ENCODE measurements at places on chromosomes 1 and 21.
A peak's percentile ranks its signal among the peaks of the same experiment; 100 is the strongest.

GRCh38 chr21:39452207-39452969, 618 bp downstream of the SH3BGR start:
- peak; percentile 17 for DNase-seq

DNA sequence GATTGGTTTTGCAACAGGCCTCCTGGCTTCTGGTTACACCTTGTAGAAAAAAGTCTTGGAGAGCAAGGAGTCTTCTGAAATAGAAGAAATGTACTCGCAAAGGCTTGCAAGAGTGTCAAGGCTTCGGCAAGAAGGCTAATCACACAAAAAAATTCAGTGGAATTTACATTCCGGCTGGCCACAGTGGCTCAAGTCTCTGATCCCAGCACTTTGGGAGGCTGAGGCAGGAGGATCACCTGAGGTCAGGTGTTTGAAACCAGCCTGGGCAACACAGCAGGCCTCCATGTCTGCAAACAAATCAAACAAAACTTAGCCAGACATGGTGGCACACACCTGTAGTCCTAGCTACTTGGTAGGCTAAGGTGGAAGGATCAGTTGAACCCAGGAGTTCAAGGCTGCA, 7.7 kb upstream of the DOP1B start:
- DNase-seq = no peak

GRCh38 chr1:54406339-54407153, at the start of gene SSBP3:
Gene SSBP3, minus strand, starts transcription at chr1:54406394.
- peak; percentile 94 for DNase-seq

- no peak for DNase-seq
Observed at GRCh38 chr21:24290151-24290833, 1317.0 kb downstream of the MRPL39 start.

- no peak for DNase-seq
Observed at GRCh38 chr1:27772036-27772931, 735 bp upstream of the STX12 start.

- DNase-seq = no peak
Observed at GRCh38 chr1:81034291-81034690, 766.4 kb upstream of the ADGRL2 start.

- peak; percentile 53 for DNase-seq
Observed at GRCh38 chr1:202063093-202063492, 52.7 kb downstream of the ELF3 start.

GRCh38 chr1:109739738-109740614, 862 bp downstream of the GSTM3 start:
- DNase-seq = peak; percentile 49

- DNase-seq = no peak
Observed at GRCh38 chr1:116754198-116754977, at the start of gene CD2. Gene CD2, plus strand, starts transcription at chr1:116754430. Its CDS starts 63 bp downstream, at chr1:116754493.

GRCh38 chr1:15882665-15883064, 35.2 kb downstream of the SPEN start:
- peak; percentile 34 for DNase-seq

DNA sequence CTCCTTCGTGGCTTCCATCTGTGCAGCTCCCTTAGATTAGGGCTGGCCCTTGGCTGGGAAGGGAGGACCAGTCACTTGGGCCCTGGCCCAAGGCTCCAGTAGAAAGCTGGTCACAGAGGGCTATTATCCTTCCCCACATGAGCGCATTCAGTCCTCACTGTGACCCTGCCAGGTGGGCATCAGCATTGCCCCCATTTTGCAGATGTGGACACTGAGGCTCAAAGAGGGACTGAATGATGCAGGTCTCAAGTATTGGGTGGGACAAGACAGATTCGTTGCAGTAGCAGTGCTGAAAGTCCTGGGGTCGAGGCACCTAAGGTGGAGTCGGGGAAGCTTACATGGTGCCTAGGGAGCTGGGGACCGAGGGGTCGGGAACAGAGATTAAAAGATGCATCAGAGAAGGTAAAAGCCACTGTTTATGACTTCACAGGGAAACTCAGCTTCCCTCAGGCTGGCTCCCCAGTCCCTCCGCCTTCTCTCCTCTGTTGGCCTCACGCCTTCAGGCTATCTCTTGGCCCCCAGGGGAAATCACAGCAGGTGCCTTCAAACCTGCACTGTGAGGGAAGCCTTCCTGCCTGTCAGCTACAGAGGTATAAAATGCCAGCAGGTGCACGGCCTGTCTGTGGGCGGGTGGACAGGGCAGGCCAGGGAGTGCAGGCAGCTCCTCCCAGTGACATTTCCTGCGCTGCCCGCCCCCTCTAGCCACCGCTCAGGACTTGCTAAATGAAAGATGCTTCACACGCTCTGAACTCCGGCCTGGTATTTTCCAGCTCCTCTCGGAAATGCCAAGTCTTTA, 178.4 kb downstream of the GRIK3 start:
- DNase-seq = no peak

DNA sequence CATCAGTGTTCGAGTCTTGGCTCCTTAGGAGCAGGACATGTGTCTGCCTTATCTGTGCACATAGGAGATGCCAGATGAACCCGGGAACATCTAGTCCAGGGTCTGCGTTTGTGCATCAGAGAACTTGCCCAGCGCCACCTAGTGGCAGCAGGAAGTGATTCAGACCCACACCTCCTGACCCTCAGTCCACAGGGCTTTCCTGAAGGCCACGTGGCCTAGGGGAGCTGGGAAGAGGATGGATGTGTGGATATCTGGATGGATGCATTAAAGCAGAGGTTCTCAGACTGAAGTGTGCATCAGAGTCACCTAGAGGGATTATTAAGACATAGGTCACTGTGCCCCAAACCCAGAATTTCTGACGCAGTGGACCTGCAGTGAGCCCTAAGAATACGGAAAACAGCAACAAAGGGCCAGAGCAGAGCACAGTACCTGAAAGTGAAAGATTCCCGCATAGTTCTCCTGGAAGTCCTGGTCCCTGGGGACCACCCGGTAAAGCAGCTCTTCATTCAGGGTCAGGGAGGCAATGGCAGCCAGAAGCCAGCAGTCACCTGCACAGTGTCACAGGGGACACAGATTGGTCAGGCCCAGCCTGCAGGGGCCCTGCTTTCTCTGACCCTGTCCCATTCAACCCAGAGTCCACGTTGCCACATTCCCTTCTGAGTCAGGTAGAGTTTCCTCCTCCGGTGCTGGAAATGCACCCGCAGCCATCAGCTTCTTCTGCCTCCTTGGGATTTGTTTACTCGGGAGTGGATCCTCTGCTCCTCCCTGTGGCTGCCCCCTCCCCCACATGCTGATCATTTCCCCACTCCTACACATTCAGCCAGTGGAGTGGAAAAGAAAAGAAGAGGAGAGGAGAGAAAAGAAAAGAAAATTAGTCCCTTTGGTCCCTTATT, 37.0 kb downstream of the CAPN8 start:
- DNase-seq = peak; percentile 13

- peak; percentile 51 for DNase-seq
Observed at GRCh38 chr1:151846062-151846568, 6.5 kb upstream of the C2CD4D start.

DNA sequence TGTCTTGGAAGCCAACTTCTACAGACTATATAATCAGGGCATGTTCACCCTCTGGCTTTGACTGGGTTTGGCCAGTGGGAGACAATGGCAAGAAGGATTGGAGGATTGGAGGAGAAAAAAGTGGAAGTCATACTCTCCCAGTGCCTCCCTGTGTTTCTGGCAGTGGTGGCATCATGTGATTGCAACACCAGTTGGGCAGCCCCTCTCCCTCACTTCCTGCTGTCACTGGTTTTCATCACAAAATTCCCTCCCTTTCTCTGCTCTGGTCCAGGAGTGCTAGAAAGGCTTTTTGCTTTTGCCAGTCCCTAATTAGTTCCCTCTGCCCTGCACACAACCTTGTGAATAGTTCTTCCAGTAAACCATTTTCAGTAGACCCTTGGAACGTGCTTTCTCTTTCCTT, 3.7 kb upstream of the QSOX1 start:
- peak; percentile 28 for DNase-seq

GRCh38 chr1:190429141-190429540, 48.5 kb downstream of the BRINP3 start:
- no peak for DNase-seq

DNA sequence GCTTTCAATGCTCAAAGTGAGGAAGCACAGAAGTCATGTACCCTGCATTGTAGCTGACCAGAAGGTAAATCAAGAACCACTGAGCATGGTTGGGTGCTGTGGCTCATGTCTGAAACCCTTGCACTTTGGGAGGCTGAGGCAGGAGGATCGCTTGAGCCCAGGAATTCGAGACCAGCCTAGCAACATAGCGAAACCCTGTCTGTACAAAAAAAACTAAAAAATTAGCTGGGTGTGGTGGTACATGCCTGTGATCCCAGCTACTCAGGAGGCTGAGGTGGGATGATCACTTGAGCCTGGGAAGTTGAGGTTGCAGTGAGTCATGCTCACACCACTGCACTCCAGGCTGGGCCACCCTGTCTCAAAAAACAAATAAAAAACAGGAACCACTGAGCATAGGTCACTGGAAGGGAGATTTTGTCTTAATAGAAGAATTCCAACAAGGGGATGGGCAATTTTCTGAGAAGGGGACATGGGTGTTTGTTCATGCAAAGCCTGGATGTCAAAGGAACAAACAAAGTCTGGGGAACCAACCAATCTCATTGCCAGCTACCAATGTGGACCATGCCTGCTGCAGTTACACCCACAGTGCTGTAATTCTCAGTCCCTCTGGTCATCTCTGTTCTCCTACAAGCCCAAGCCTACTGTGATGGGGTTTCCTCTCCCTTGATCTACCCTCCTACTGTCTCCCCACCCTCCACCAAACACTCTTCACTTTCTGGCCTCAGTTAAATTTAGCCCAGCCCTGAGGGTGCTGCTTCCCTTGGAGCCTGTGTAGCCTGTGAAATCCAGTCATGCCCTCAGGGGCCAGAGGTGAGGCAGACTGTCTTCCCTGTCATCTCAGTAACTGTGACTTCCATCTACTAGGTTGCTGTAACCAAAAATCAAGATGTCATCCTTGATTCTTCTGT, 47.9 kb downstream of the ELF3 start:
- peak; percentile 58 for DNase-seq

DNA sequence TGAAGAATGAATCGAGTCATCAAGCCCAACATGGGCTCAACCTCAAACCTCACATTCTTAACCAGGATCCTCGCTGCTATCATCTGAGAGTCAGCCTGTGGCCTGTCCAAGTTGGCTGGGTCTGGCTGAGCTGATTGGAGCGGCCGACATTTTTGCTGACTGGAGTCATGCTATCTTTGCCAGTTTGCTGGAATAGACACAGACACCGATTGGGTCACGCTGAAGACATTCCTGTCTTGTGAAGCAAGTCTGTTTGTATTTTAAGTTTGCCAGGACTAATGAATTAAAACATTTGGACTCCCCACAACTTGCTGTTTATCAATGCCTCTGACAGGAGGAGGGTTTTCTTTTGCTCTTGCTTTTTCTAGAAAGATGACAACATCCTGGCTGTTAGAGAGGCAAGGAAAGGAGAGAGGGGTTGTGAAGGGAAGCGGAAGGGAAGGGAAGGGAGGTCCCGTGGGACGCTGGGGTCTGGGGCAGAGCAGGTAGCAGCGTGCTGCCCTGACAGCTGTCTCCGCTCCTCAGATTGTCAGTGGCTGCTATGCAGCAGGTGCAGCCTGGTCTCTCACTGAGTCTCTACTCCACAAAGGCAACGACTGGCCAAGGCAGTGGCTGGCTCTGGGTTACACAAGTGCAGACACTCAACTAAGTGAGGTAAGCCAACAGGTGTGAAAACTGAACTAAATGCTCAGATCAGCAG, at the start of gene MAP3K7CL:
TSS of gene MAP3K7CL (plus strand) at position 375 of the 700 bp plus-strand sequence. CDS start 2,701 bp downstream, outside the sequence.
- DNase-seq = peak; percentile 100

GRCh38 chr1:7781923-7782495, 2.1 kb upstream of the PER3 start:
- DNase-seq = no peak

DNA sequence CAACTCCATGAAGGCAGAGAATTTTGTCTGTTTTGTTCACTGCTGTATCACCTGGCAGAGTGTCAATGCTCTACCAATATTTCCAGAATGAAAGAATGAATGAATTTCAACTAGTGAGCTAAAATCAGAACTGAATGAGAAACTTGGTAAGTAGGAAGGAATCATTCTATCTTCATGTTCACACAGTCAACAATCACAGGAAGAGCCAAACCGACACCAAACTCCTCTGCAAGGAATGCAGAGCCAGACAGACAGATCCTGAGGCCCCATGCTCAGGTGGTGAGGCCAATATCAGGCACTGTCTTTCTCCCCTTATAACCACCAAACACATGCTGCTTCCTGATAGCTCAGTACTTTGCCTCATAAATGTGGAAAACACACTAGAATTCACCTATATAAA, 139.1 kb downstream of the SLC45A1 start:
- peak; percentile 44 for DNase-seq

GRCh38 chr1:82517586-82517985, 716.9 kb downstream of the ADGRL2 start:
- DNase-seq = peak; percentile 54

DNA sequence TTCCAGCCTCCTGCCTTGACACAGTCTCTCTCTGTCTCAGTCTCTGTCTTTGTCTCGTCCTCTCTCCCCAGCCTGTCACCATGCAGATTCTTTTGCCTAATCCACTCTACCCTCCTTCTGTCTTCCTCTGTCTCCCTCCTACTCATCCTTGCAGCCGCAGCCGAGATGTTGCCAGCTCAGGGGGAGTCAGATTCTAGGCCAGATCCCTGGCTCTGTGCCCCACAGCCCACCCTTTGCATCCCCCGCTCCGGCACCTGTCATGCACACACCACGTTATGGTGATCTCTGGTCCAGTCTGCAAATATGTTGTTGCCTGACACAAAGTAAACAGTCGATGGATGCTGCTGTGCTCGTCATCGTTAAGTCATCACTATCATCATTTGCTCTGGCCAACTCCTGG, 35.5 kb upstream of the IGSF21 start:
- DNase-seq = no peak

DNA sequence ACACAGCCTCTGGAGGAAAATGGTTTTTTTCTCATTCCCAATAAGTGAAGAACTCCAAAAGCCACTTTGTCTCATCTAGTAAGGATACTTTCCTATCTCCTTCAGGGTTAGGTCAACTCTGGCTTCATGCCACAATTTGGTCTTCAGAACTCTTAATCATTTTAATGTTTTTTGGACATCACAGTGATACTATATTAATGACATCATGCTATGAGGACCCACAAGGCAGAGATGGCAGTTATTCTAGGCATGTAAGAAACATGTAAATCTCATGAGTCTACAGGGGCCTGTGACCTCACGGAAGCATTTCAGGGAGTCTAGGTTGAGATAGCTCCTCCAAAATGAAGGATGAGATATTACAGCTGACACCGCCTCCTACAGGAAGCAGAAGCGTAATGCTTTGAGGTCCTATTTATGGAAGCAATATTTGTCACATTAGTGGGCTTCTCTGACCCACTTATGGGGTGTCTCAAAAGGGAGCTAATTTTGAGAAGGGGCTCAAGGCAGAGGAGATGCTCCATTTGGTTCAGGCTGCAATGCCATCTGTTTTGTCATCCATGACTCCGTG, 5.0 kb upstream of the GPR137B start:
- no peak for DNase-seq

GRCh38 chr1:243475966-243476365, 220.1 kb downstream of the SDCCAG8 start:
- peak; percentile 73 for DNase-seq

- no peak for DNase-seq
Observed at GRCh38 chr1:7535016-7535415, 236.1 kb upstream of the VAMP3 start.

- DNase-seq = no peak
Observed at GRCh38 chr1:24349891-24350290, 30.7 kb downstream of the GRHL3 start.

GRCh38 chr1:76491737-76492136, 375.5 kb upstream of the ST6GALNAC5 start:
- no peak for DNase-seq

- no peak for DNase-seq
Observed at GRCh38 chr1:23514111-23514679, 16.8 kb downstream of the E2F2 start.

GRCh38 chr1:27529704-27530018, 39.7 kb upstream of the WASF2 start:
- no peak for DNase-seq

Measured in choroid plexus epithelial cell (primary cell).